Activated CD8-positive, alpha-beta T cell treated with anti-CD3 and anti-CD28 coated beads for 36 hours (primary cell): ENCODE measurements at places on chromosomes 3 and 15.
A peak's percentile ranks its signal among the peaks of the same experiment; 100 is the strongest.

- DNase-seq, result no peak
Observed at GRCh38 chr15:89781891-89782618, 5.9 kb downstream of the MESP2 start.

GRCh38 chr3:39329493-39329892 is at the start of gene CCR8:
Gene CCR8 (plus strand): TSS chr3:39329709. CDS start chr3:39332332, 2,623 bp downstream.
- DNase-seq, result no peak

DNA sequence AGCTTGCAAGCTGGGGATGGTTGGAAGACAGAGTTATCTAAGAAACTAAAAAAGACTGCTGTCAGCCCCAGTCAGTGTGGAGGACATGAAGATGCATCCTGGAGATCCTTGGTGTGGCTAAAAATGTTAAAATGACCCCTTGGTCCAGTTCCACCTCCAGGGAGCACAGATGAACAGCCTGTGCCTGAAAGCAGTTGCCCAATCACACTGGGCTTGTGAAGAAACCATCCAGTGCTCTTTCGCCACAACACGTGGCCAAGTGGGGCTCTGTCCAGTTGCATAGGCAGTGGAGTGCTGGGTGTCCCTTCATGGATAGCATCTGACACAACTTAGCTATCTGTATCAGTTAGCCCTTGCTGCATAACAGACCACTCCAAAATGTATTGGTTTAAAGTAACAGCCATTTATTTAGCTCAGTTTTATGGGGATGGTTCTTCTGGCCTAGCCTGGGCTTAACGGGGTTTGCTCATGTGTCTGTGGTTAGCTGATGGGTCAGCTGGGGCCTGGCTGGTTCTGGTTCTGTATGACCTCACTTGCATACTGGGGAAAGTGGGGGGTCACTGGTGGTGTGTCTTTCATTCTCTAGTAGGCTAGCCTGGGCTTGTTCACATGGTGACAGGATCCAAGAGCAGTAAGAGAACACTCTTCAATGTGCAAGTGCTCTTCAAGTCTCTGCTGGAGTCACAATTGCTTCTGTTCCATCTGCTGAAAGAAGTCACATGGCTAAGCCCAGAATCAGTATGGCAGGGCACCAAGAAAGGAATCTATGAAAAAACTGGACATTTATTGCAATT is 226.2 kb downstream of the PDCD6IP start:
- DNase-seq, result no peak

DNA sequence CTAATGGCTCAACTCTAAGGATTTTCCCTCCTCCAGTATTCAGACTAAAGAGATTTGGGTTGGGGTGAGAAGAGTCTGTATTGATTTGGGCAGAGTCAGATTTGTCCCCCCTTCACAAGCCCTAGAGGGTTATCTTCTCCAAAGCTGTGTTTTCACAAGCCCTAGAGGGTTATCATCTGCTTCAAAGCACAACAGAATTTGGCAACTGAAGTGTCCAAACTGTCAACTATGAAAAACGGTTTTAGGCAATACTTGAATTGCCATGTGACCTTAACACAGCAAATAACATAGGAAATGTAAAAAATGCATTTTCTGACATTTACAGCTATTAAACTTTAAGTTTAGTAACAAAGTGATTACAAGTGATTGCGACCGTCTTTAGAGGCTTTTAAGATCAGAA is 119.9 kb downstream of the IMPG2 start:
- no peak for DNase-seq

GRCh38 chr3:37148208-37148607 is 26.2 kb downstream of the LRRFIP2 start:
- DNase-seq, result no peak

DNA sequence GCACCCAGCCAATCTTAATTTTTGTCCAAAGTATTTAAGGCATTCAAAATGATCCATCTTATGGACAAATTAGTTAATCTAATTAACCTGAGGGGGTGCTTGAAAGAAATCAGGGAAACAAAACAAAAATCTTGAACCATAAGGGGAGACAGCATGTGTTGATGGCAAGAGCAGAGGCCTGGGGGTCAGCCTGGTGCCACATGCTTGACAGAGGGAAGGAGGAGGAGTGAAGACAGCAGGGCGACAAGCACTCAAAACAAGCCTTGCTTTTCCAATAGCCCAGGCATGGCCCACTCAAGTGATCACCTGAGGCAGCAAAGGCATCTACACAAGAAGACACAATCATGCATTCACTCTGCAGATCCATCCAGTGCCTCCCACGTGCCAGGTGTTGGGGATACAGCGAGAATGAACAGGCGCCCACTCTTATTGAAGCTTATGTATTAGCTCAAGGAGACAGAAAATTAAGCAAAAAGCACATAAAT is 25.0 kb upstream of the MGLL start:
- DNase-seq, result no peak

GRCh38 chr15:86905625-86906256 is 826.1 kb downstream of the AGBL1 start:
- DNase-seq, result no peak

GRCh38 chr3:37934631-37935289 is 55.8 kb upstream of the VILL start:
- DNase-seq, result no peak

- DNase-seq, result no peak
Observed at GRCh38 chr15:86620641-86621349, 541.1 kb downstream of the AGBL1 start.

- no peak for DNase-seq
Observed at GRCh38 chr3:189914799-189915198, 205.9 kb downstream of the P3H2 start.

DNA sequence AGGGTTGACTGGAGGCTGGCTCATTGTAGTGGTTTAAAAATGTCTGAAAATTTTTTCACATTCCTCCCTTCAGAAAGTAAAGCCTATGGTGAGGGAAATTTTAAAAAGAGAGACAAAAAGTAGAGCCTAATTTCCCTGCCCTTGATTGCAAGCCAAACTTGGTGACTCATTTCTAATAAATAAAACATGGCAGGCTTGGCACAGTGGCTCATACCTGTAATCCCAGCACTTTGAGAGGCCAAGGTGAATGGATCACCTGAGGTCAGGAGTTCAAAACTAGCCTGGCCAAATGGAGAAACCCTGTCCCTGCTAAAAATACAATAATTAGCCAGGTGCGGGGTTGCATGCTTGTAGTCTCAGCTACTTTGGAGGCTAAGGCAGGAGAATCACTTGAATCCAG is 18.9 kb upstream of the ARRDC4 start:
- no peak for DNase-seq

DNA sequence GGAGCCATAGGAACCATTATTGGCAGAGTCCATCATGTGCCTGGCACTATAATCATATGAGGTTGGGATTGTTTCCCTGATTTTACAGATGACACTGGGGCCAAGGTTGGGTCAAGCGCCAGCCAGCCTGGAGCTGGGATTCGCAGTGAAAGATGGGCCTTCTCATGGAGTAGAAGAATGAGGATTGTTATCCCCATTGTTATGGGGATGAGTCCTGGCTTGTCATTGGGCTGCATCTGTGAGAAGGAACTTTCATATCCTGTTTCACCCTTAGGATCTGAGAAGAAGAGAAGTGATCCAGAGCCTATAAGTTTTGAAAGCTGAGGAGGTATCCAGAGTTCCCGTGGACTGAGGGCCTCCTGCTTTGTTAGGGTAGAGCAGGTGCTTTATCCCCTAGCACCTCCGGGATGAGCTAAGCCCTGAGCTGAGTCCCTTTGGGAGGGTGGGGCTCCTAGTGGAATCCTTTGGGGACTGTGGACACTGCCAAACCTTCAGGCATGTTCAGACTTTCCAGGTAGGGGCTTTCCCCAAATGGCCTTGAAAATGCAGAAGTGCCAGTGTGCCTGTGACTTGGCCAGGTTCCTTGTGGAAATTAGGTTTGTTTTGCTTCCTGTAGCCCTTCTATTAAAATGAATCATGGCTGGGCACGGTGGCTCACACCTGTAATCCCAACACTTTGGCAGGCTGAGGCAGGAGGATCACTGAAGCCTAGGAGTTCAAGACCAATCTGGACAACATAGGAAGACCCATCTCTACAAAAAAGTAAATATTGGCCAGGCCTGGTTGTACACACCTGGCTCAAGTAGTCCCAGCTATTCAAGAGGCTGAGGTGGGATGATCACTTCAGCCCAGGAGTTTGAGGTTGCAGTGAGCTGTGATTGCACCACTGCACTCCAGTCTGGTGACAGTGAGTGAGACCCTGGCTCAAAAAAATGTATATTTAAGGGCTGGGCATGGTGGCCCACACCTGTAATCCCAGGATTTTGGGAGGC is 30.2 kb upstream of the BSN start:
- DNase-seq, result no peak

GRCh38 chr3:170145278-170145677 is 36.3 kb downstream of the PHC3 start:
- no peak for DNase-seq

DNA sequence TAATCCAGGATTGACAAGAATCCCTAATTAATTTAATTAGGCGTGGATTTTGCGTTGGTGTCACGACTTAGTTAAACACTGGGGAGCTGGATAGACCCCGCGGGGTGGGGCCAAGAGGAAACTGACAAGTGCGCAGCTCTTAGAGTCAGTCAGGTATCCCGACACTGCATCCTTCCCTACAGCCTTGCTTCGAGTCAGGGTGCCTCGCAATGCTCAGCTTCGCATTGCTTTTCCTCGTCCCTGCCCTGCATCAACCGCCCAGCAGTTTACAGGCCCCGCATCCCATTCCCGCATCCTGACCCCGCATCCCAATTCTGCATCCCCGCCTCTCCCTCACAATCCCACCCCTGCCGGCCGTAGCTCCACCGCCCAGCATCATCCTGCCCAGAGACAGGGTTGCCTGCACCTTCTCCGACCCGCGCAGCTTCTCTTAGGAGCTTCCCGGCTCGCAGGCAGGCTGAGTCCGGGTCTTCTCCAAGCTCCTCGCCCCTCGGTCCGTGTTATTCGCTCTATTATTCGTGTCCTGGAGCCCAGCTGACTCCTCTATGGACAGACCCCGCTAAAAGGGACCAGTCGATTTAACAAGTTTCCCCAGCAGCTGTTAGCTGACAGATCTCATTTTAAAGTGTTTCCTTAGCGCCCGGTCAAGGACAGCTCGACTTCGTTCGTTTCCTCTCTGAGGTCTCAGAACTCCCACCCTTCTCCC is 699 bp upstream of the SHOX2 start:
- peak; percentile 21 for DNase-seq

- no peak for DNase-seq
Observed at GRCh38 chr15:70035719-70036077, 62.0 kb downstream of the TLE3 start.

DNA sequence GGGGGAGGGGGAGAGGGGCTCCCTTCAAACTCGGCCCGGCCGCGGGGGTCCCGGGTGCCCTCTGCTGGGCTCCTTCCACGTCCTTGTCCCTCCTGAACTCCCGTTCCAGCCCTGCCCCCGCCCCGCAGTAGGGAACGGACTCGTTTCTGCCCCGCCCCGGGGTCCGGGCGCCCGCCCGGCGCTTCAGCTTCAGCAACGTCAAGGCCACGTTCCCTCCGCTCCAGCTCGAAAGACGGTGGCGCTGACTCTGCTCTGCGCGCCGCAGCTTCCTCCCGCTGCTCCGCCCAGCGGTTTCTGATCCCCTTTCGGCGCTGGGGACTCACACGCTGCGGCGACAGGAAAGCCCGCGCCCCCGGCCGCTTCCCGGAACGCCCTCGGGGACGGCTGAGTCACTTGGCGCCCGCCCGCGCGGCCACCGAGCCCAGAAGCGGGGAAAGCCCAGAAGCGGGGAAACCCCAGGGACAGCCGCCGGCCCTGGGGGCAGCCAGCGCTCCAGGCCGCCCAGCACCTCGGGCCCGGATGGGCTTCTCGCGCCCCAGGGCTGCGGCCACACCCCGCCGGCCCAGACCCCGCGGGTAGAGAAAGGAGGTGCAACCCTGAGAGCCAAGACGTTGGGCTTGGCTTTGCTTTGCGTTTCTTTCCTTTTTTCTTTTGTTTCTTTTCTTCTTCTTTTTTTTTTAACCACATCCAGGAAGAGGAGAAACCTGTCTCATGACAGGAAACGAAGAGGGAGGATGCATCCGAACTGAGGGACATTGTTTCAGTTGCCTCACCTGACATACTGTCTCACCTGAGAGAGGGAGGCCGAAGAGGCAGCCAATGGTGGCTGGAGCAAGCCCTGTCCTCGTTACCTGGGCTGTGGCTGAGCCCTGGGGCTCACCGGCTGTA is 28.9 kb downstream of the ARHGAP31 start:
- DNase-seq, result peak; percentile 96

DNA sequence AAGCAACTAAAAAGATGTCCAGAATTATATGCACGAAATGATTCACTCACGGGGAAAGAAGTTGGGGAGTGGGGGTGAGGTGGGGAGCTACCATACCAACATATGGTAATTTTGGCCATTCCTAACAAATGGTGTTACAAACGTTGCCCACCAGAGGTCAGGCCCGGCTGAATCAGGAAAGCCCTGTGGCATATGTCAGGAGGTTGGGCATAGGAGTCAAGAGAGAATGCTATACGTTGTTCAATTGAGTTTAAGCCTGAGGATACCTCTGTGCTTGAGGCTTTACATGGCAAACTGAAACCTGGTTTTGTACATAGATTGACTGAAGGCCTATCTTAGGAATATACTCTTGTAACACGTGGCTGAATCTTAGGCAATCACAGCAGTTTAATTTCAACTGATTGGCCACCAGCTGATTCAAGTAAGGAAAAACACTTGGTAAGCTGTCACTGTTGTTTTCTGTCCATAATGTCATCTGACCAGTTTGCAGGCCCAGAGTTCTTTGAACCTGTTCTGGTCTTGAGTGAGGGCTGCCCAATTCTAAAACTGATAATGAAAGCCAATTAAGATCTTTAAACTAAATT is 23.4 kb upstream of the SLC2A2 start:
- DNase-seq, result peak; percentile 67

- DNase-seq, result no peak
Observed at GRCh38 chr3:115628075-115628412, 4.7 kb downstream of the GAP43 start.

- no peak for DNase-seq
Observed at GRCh38 chr15:93020976-93021772, 67.8 kb downstream of the RGMA start.

- DNase-seq, result no peak
Observed at GRCh38 chr3:173733029-173733652, 335.6 kb downstream of the NLGN1 start.

DNA sequence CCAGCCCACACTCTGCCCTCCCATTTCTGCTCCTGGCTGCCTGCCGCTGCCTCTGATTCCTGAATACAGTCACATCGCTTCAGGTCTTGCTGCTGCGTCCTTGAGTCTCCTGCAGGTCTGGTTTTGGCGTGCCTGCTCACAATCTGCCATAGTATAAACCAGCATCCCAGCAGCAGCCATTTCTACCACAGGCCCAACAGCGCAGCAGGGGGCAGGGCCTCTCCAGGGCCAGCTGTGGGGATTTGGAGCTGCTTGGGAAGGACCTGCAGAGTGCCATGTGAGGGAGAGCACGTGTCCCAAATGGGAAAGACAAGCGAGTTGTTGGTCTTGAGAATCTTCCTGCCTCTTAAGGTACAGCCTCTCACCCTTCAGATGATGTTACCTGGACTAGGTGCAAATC is 398.3 kb upstream of the PPP2R3A start:
- no peak for DNase-seq
